ENCODE measurements at places on chromosomes 5 and 9.

- DNase-seq = no peak
Measured at GRCh38 chr5:58491216-58491892, at the start of gene GAPT. Gene GAPT (plus strand): TSS chr5:58491435. CDS start chr5:58494537, 3,102 bp downstream.

- no peak for DNase-seq
Measured at GRCh38 chr5:27814983-27815382, 776.6 kb upstream of the CDH9 start.

- no peak for DNase-seq
Measured at GRCh38 chr5:74801941-74802340, 34.9 kb downstream of the NSA2 start.

GRCh38 chr9:27353474-27354229 lies 56.7 kb upstream of the EQTN start:
- no peak for DNase-seq

GRCh38 chr9:7234144-7234543 lies 476.4 kb downstream of the KDM4C start:
- DNase-seq = no peak

All from stimulated activated CD4-positive, alpha-beta T cell treated with anti-CD3 and anti-CD28 coated beads, Interleukin-4, amount 100 ng/mL, for 4 hours (primary cell).